ENCODE measurements at places on chromosomes 6 and 20.

GRCh38 chr6:145233955-145234354, 501.4 kb downstream of the EPM2A start:
- no peak for DNase-seq

DNA sequence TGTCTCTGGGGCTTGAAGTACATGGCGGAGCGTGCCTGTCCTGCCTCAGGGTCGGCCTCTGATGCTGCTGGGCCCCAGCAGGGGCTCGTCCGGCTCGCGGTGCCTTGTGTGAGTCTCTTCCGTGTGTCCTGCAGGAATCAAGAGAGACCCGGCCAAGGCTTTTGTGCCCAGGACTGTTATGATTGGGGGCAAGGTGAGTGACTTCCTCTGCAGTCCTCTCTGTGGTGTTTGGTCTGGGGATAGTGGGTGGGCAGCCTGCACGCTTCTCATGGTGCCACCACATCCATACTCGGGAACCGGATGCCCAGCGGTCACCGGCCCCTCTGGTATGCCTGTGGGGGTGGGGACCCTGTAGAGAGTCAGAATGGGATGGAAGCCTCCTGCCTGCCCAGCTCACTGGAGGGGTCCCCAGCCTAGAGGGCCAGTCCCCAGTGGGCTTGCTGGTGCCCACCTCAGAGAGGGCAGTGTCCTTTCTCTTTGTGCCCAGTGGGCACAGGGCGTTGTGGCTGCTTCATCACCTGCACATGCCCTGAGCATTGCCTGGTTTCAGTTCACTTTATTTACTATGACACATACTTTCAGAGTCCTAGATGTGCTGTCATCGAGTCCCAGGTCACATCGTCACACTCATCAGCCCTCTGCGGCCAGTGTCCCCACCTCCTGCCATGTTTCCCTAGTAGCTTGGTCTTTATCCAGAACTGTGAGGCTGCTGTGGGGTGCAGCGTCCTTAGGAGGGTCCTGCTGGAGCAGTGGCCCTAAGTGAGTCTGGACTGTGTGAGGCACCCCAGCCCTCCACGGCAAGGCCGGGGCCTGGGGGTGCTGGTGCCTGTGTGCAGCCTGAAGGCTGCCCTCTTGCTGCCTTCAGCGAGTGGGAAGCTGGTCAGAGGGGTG, 40.7 kb downstream of the PYGB start:
- DNase-seq = peak; percentile 10

- peak; percentile 19 for DNase-seq
These were observed 392 bp upstream of the SLC2A10 start for GRCh38 chr20:46709055-46709458.

DNA sequence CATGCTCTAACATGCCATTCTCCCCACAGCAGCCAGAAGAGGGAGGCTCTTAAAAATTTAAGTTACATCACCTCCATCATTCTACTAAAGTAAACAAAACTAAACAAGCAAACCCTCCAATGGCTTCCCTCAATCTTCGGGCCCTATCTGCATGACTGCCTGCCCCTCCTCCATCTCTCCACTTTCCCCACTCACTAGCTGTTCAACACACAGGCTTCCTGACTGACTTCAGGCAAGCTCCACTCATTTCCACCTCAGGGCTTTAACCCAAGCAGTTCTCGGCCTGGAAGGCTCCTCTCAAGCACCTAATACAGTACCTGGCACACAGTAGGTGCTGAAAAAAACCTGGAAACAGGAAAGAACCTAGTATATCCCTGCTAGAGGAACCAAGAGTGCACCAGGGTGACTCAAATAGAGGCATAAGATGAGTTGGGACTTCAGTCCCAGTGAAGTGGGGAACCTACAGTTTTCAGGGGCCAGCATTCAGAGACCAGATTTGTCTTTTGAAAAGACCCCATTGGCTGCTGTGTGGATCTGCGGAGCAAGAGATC, 2.8 kb downstream of the AHCY start:
- DNase-seq = no peak

- no peak for DNase-seq
These were observed 169.5 kb upstream of the CENPW start for GRCh38 chr6:126170433-126170832.

DNA sequence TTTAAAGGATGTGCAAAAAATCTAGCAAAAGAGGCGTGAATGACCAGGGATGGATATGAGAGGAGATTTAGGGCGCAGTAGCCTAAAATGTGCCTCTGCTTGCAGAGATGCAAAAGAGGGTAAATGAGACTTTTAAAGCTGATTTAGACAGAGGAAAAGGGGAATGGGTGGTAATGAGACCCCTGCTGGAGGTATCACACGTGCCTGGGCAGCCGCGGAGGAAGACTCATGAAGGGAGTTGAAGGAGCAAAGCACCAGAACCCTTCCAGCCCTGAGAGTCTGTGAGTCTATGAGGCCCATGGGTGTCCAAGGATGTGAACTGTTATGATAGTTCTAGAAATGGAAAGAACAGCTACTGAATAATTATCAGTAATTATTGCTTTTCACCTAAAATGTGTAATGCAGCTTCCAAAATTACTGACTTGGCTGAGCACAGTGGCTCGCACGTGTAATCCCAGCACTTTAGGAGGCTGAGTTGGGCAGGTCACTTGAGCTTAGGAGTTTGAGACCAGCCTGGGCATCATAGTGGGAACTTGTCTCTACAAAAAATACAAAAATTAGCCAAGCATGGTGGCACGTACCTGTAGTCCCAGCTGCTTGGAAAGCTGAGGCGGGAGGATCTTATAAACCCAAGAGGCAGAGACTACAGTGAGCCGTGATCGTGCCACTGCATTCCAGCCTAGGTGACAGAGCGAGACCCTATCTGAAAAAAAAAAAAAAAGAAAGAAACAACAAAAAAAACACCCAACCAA, 38.2 kb upstream of the TIAM2 start:
- DNase-seq = no peak

DNA sequence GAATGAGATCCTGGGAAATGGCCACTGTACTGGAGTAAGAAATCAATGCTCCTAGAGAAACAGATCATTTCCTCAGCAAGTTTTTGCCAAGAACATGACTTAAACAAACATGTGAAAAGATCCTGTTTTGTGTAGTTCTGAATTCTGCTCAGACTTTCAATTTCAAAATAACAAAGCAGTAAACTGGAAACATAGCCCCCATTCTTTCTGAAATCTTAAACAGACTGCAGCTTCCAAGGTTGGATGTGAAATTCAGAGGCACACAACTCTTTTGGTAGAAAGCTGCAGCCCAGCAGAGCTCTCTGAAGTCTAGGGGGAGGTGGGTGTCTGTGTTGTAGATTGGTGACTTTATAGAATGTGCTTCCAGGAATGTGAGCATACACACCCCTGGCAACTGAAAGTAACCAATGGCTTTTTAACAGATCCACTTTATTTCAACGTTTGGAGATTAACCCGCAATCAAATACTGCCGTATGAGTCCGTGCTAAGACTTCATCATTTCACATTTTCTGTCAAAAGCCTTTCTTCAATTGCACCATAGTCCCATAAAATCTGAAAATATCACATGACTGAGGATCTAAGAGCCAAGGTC, 86.4 kb downstream of the ATXN1 start:
- no peak for DNase-seq

Measured in body of pancreas (tissue), 4 donors.